ENCODE measurements at places on chromosomes 5 and 9.

GRCh38 chr9:37542895-37543294, 33.3 kb downstream of the FBXO10 start:
- DNase-seq: no peak

- peak; percentile 44 for DNase-seq
These were observed 34.3 kb upstream of the CAST start for GRCh38 chr5:96627792-96628398.

DNA sequence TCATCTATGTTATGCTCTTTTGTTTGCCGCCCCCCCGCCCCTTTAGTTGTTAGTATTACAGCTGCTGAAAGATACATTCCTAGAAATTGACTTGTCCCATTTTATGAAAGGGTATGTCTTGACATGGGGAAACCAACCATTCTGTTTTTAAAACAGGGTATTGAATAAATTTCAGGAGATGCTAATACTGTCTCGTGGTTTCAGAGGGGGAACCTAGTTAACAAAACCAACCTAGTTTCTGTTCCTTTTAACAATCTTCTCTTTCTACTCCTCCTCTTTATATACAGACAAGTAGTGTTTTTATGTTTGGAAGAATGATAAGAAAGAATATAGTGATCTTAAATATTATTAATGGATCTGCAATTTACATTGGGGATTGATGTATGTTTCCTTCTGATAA, 3.5 kb downstream of the PIP5K1B start:
- DNase-seq: no peak

DNA sequence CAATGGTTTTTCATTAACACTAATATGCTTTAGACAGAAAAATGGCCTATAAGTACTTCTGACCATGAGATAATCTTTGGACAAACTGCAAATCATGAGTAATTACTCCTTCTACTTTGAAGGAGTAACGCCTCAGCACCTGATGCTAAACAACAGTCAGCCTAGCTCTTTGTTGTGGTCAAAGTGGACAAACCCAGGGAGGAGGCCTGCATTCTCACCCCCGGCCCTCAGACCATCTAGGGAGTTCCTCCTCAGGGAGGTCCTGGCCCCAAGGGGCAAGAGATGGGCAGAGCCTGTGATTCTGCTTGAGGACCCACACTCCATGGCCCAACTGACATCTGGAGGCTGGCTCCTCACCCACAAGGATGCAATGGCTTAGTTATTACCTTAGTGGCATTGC, 48.2 kb upstream of the ANGPTL2 start:
- no peak for DNase-seq

DNA sequence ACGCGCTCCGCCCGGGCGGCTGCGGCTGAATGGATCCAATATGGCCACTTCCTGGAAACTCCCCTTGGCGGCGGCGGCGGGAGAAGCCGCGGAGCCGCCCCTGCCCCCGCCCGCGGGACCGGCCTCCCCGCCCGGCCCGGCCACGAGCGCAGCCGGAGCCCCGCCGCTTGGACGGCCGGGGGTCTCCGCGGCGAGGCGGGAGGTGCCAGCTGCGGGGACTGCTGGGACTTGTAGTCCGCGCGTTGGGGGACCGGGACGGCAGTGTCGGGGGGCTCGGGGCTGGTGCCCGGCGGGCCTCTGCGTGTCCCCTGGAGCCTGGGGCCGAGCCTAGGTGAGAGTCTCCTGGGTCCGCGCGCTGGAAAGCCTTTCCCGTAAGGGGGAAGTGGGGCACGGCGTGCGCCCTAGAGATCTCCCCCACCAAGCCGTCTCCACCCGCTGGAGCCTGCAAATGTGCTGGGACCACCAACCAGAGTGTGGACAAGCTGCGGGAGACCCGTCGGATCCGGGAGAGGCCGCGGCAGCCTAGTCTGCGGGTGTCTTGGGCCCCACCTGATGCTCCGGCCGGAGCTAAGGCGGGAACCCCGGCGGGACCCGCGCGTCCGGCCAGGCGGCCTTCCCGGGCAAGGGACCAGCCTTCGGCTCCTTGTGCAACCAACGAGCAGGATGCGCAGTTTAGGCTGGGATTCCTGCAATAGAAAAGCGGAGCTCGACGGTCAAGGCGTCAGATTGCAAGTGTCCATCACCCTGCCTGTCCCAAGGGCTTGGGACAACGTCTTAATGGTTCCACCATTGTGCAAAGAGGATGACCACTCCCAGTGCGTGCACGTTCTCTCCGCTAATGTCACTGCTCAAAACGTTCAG, at the start of gene SEPTIN8:
SEPTIN8 (minus strand) TSS at position 31 of the 861 bp plus-strand sequence. CDS start 102 bp downstream, outside the sequence.
- DNase-seq: peak; percentile 54

- DNase-seq: no peak
These were observed 307.0 kb upstream of the TLE4 start for GRCh38 chr9:79264511-79265355.

DNA sequence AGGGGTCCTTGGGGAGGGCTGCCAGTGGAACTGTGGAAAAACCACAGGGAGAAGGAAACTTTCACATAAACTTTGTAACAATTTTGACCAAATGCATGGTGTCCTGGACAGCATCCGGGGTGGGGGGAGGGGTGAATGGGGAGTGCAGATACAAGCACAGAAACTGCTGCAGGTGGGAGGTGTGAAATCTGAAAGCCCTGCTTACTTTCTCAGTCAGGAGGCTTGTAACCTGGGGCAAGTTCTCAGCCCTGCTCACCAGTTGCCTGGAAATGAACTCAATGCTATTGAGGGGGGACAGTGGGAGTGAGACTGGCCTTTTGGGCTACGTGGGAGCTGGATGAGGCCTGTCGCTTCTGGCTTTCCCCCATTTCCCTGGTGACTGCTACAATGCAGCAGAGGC, 694.5 kb upstream of the ZNF608 start:
- DNase-seq: no peak

Measured in LoVo (cell line).